ENCODE measurements at places on chromosomes 3 and 15. TPM values are rescaled to one million over a fixed set of nuclear protein-coding genes. Genes with fewer than 3 reads are reported as not detected.

The CHRFAM7A gene
- not detected for total RNA-seq

The CYP8B1 gene
- not detected for total RNA-seq

The UROC1 gene
- total RNA-seq: not detected

The RASL12 gene
- total RNA-seq: not detected

The DPP8 gene
- total RNA-seq: 17.2 TPM

The SLC15A2 gene
- total RNA-seq: 0.40 TPM

The RPL15 gene
- 1,941 TPM for total RNA-seq

The DNASE1L3 gene
- total RNA-seq: not detected

The PROS1 gene
- total RNA-seq: 4.3 TPM

The TMEM212 gene
- total RNA-seq: not detected

The CCR3 gene
- not detected for total RNA-seq

DNA sequence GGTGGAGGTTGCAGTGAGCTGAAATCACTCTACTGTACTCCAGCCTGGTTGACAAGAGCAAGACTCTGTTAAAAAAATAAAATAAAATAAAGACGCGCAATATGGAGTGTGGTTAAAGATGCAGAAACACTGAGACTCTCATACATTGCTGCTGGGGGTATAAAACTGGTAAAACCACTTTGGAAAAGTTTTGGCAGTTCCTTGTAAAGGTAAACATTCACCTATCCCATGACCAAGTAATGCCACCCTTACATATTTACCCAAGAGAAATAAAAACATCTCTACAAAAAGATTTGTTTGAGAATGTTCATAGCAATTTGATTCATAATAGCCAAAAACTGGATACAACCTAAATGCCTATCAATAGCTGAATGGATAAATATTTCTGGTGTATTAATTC, 398.5 kb downstream of the PDCD6IP start:
- DNase-seq: no peak

GRCh38 chr3:24004171-24004938, 59.3 kb downstream of the NR1D2 start:
- DNase-seq: no peak

- no peak for DNase-seq
Measured at GRCh38 chr3:152656214-152656971, 178.5 kb upstream of the P2RY1 start.

GRCh38 chr3:179108086-179108485, 36.5 kb upstream of the ZMAT3 start:
- DNase-seq: no peak

DNA sequence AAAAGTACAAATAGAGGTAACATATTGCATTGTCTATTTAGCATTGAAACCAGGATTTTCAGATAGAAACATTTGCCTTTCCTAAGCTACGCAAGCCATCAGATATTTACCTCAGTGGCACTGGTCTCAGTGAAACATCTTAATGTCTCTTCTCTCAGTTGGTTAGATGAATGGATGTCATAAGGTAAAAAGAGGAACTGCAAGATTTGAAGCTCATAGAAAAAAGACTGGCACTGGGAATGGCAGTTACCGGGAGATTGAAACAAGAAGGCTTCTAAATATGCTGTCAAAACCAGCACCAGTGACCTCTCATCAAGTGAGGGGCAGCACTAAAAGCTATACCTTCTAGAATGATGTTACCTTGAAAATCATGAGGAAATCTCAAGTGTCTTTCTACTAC, 486.4 kb downstream of the FHIT start:
- DNase-seq: no peak

GRCh38 chr3:62562017-62562416, 188.7 kb upstream of the FEZF2 start:
- no peak for DNase-seq

GRCh38 chr3:78238811-78239210, 1198.9 kb downstream of the ROBO2 start:
- DNase-seq: peak; percentile 94

DNA sequence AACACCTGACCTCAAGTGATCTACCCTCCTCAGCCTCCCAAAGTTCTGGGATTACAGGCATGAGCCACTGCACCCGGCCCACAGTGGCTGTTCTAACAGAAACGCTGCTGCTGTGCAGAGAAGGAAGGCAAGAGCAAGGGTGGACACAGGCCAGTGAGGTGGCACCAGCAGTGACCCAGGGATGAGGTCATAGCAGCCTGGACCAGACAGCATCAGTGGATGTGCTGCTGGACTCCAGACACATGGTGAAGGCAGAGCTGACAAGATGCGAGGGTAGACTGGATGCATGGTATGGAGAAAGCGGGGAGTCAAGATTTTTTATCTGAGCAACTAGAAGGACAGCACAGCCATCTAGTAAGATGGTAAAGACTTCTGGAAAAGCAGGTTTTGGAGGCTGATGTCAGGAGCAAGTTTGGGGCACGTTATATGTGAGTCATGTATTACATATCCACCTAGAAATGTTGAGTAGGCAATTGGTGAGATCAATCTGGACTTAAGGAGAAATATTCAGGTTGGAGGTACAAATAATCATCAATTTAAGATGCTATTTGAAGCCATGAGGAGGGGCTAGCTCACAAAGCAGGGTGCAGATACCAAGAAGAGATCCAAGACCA, 22.1 kb upstream of the TJP1 start:
- DNase-seq: no peak

GRCh38 chr15:48566668-48567067, 78.8 kb downstream of the FBN1 start:
- DNase-seq: no peak

DNA sequence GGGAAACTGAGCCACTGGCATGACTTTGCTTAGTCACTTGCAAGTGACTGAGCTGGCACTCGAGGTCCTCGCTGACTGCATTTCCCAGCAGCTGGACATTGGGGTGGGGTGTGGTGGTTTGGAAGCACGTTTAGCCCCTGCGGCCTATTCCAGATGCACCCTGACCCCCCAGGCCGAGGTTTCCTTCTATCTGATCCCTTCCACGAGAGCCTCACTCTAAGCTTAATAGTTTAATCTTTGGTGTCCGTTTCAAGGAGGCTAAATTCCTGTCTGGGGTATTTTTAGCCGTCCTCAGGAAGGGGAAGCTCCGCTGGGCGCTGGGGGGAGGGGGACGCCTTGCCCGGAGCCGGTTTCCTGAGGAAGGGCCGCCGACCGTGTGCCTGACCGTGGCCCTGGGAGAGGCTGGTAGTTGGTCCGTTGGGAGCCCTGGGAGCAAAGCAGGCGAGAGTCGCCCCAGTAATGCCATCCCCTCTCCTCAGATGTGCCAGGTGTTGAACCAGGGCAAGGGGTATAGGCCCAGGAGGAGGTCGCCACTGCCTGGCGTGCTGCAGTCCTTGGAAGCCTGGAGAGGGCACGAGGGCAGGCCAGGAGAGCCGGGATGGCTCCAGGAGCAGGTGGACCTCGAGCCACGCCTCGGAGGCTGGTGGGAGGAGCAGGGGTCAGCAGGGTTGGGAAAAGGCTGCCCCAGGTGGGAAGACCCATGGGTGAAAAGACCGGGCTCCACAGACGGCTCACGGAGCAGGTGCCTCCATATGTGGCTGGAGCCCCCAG, 37.2 kb downstream of the IDH2 start:
- DNase-seq: no peak

DNA sequence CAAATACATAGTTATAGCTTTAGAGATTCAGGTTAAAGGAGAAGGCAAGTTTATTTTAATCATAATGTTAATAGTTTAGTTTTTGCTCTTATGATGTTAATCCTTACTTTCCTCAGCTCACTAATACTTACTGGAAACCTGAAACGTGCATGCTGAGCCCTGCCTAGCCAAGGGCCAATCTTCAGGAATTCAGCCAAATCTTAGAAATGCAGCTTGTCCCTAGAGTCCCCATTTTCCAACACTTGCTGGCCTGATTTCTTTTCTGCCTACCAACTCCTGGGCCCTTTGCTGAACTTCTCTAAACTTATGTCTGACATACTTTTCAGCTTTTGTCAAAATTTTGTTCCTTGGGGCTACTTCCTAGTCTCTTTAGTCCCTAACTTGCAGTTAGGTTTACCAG, 22.8 kb downstream of the BCHE start:
- no peak for DNase-seq

GRCh38 chr3:184629555-184630160, 68.1 kb downstream of the EPHB3 start:
- DNase-seq: no peak

Measured in epithelial cell of proximal tubule (primary cell).